ENCODE measurements at places on chromosomes 4 and X.

DNA sequence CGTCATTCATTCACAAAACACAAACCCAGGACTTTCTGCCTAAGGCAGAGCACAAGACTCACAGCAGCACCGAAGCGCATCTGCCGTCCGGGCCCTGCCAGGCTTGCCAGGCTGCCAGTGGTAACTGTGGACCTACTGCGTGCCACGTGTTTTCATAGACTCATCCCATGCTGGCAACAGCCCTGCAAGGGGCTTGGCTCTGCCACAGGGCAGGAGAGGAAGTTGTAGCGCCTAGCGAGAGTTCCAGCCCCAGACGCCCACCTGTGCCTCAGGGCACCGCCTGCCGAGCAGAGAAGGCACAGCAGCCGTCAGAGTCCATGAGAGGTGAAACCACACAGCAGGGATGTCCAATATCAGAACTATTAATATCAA lies 18.9 kb upstream of the MRFAP1 start:
- no peak for DNase-seq

DNA sequence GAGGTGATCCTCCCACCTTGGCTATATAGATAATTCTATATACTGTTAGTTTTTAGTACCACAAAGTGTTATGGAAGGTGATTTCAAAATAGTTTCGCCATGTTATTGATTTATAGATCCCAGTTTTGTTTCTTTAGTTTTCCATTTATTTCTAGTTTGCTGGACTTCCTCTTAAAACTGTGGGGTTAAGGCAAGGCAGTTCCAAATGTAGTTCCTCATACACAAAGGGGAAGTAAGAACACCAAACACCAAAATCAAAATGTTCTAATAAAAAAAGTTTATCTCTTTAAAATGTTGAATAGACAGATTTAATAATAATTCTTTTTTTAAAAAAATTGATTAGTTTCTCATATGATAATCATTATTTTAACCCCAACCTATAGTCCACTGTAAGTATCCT lies 6.8 kb upstream of the CISD2 start:
- no peak for DNase-seq

DNA sequence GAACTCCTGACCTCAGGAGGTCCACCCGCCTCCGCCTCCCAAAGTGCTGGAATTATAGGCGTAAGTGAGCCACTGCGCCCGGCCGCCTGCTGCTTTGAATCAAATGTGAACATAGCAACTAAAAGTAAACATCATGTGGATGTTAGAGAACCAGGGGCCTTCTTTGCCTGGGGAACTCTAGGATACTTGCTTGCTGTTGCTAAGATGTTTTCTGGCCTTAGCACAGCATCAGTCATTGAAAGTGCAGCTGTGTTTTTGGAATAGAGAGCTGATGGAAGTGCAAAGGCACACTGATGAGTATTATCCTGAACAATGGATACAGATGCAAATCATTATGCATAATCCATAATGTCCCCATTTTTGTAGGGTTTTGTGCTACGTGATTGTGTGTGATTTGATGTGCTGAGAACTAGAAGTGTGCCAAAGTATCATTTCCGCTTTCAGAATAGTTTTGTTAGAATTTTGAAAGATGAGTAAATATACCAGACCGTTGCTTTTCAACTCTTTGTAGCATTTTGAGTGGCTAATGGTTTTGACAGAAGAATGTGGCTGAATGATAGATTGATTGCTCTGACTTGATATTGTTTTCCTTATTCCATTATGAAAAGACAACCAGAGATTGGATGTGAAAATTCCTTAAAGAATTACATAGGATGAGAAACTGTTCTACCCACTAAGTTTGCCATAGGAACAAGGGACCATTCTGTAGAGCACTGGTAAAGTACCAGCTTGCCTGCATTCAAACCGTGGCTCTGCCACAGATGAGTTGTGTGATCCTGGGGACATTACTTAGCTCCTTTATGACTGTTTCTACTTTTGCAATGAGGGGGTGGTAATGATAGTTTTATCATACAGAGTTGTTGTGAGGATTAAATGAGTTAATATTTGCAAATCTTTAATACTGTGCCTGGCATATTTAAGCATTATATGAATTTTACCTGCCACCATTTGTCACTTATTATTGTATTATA lies 74.7 kb downstream of the REPS2 start:
- DNase-seq, result no peak

DNA sequence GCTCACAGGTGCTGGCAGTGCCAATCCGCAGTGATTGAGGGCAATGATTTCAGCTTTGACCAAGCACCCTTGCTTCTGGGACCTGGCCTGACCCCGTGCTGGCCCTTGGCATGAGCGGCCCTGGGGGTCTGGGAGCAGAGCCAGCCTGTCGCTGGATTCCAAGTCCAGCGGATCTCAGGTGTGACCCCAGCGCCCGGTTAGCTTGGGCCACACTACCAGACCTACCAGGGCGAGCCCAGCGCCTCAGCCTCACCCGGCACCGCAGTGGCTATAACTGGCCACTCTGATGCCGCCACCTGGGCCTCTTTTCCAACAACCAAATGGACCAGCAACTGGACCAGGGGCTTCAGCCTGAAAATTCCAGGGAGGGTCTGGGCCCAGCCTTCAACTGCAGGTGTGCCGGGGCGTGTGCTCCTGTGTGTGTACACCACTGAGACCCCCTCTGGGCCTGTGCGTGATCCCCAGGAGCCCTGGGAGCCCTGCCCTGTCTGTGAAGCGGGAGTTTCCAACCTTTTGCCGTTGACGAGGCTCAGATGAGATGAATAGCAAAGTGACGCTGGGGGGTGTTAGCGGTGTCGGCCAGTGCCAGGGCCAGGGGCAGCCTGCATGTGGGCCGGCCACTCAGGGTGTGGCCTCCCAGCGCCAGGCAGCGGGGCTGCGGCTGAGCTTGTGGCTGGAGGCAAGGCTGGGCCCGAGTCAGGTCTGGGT lies 658 bp downstream of the SH3TC1 start:
- no peak for DNase-seq

DNA sequence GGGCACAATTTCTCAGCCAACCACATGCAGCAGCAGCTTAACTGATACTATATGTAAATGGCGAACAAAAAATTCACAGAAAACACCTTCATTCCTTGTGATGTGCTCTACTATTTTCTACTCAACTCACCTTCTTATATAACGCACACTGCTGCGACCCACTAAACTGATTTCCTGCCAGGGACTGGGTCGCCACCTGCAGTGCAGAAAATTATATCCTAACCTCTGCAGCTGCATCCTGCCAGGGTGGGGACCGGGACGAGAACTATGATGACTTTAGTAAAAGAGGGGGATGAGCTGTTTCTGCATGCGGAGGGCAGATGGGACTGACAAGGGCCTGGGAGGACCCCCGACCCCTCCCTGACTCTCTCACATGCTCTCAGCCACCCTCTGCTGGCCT lies 27.4 kb downstream of the ABLIM2 start:
- no peak for DNase-seq

- no peak for DNase-seq
Measured at GRCh38 chr4:174437324-174437723, 85.0 kb downstream of the HPGD start.

Data from uterus (tissue), 4 donors.